ENCODE measurements at places on chromosomes 4 and X.

- DNase-seq: no peak
Observed at GRCh38 chrX:11311706-11312105, 18.5 kb downstream of the AMELX start.

DNA sequence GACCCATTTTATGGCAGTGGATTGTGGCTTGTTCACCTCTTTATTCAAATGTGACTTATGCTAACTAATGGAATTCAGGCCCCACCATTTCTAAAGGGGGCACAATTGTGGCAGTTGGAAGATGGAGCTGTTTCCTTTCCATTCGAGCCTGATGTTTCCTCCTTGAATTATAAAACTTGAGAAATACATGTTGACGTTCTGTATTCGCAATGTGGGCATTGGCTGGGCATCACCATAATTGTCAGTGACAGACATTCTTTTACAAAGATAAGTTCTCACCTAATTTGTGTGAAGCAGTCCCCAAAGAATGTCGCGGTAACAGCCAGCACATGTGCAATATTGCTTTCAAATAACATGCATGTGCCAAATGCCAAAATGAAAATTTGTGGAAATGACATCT lies 1070.2 kb upstream of the TENM3 start:
- no peak for DNase-seq

GRCh38 chrX:112190646-112191045 lies 108.1 kb upstream of the TRPC5 start:
- DNase-seq: no peak

DNA sequence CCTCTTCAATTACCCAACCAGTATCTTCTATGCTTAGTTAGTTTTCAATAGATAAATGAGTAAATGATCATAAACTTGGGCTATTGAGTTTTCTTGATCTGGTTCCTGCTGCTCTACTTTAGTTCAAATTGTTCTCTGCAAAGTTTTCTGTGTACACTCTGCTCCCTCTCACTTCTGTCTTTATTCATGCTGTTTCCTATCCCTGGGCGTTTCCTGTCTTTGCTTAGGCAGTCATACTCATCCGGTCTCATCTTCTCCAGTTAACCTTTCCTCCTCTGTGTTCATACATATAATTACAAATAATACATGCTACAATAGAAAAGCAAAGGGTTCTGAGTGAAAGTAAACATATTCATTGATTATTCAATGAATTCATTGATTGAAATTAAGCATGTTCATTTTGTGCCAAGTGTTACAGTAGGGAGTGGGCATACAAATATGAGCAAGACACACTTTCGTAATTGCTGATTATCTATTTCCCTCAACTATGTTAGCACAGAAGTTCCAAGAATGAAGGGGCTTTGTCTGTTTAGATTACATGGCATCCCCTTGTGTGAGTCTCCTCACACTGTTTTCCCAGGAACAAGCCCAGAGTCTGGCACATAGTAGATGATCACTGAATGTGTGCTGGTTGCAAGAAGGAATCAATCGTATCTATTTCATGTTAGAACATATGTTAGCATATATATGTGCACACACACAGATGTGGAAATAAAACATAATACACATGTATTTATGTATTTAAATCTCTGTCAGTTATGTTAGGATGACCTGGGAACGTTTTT lies 1.1 kb downstream of the RAB39B start:
- peak; percentile 25 for DNase-seq

- DNase-seq: no peak
Observed at GRCh38 chr4:147965056-147965455, 233.2 kb downstream of the ARHGAP10 start.

GRCh38 chr4:7208509-7209451 lies 16.4 kb downstream of the SORCS2 start:
- no peak for DNase-seq

DNA sequence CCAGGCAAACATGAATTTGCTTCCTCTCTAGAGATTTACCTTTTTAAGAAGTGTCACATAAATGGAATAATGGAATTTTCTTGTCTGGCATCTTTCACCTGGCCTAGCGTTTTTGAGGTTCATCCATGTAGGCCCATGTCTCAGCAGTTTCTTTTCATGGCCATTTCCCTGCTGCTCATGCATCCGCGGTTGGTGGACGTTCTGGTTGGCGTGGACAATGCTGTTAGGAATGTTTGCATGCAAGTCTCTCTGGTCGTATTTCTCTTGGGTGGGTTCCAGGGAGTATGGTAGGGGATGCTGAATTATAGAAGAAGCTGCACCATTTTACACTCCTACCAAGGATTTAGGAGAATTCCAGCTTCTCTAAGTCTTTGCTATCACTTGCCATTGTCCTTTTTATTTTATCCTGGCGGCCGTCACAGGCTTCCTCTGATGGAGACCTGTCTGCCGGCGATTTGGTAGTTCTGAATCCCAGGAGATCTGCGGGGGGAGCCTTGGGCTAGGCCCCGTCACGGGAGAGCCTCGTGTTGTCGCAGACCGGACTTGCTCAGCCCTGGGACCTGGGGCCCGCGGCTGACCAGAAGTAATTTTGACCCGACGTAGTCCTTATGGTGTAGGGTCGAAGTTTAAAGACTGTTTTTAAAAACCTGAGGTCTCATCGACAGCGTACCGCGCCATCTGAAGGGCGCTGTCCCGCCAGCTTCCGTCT lies 56.9 kb upstream of the TADA2B start:
- DNase-seq: no peak

GRCh38 chr4:87069037-87069742 lies 134.4 kb downstream of the AFF1 start:
- DNase-seq: no peak

GRCh38 chrX:110044346-110045249 lies 41.7 kb downstream of the TMEM164 start:
- no peak for DNase-seq

DNA sequence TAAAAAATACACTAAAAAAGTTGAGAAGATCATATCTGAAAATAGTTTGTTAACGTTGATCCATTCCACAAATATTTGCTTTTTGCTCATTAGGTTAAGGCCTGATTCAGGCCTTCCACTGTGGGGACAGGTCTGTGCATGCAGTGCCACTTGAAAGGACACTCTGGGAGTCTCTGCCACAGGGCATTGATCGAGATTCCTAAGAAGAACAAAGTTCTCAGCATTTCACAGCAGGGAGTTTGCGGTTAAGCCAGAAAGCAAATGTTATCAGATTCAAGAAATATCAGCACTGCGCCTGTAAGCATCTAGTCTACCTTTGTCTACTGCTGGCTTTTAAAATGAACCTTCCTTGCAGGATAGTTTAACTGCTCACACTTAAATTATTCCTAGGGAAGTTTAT lies 62.2 kb upstream of the TNIP3 start:
- no peak for DNase-seq

- DNase-seq: no peak
Observed at GRCh38 chrX:40893251-40893910, 158.0 kb upstream of the MED14 start.

GRCh38 chr4:56843421-56843899 lies 22.0 kb upstream of the SPINK2 start:
- no peak for DNase-seq

DNA sequence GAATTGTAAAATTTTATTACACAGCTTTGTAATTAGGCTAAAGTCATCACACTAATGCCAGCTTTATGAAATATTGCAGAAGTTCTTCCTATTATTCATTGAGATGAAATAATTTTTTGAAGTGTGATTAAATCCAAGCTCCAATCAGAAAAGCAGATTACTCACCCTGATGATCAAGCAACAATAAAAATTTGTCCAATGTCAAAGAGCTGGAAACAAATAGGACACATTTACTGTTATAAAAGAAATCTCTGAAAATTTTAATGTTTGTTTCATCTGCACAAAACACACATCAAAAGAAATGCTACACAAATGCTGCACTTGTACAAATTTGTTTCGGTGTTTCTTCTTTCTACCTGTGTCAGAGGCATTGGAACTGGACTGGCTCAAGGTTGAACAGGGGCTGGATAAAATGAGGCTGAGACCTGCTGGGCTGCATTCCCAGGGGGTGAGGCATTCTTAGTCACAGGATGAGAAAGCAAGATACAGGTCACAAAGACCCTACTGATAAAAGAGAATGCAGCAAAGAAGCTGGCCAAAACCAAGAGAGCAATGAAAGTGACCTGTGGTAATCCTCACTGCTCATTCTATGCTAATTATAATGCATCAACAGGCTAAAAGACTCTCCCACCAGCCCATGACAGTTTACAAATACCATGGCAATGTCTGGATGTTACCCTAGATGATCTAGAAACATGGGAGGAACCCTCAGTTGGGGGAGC lies 78.3 kb downstream of the GASK1B start:
- no peak for DNase-seq

GRCh38 chrX:100479329-100479728 lies 69.3 kb upstream of the PCDH19 start:
- no peak for DNase-seq

Data from central memory CD4-positive, alpha-beta T cell (primary cell).